ENCODE measurements at places on chromosomes 1 and 21.

- DNase-seq = no peak
Observed at GRCh38 chr1:96370757-96371156, 350.8 kb upstream of the PTBP2 start.

DNA sequence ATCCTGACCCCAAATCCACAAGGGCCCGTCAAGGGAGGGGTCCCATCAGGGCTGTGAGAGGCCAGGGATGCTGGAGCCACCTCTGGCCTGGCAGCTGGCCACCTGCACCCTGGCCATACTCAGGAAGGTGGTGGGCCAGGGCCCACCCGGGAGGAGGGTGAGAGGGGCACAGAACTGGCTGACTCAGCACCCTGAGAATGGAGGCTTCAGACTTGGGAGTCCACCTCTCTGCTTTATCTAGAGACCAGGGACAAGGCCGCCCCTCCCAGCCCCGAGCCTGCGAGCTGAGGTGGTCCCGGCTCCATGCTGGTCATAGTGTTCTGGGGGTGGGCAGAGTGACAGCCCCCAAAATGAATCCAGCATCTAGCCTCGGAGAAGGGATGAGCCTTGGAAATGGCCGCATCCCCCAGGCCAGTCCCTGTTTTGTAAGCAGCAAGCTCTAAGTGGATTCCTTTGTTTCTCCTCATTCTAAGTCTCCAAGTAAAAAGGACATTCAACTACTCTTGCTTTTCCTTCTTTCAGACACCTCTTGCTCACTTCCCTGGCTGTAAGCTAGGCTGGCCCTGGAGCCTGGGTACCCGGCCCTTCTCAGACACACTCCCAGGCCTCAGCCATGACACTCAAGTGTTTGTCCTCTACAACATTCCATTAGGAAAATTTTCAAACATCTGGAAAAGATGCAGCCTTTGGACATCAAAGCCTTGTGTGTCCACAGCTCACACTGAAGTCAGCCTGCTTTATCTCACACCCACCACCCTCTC, 12.3 kb downstream of the WNT3A start:
- DNase-seq = no peak

- DNase-seq = no peak
Observed at GRCh38 chr1:112651205-112651604, 23.3 kb upstream of the MOV10 start.

GRCh38 chr1:52592637-52593323, 9.4 kb upstream of the GPX7 start:
- DNase-seq = no peak

DNA sequence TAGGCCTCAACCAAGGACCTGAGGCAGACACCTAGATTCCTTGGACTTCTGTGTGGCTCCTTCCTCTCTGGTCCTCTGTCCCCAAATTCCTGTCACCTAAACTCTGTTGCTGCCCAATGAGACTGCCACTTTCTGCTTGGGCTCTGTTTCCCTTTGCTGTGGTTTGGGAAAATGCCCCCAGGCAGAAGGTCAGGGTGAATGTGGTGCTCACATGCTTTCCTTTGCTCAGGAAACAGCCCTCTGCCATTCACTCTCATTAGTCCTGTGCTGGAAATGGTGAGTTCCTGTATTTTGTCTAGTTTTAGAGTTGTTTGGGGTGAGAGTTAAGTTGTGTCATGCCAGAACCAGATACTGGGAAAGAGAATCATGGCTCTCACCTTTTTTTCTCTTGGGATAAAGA, 22.7 kb upstream of the SHE start:
- no peak for DNase-seq

- no peak for DNase-seq
Observed at GRCh38 chr1:27635396-27636142, 584 bp upstream of the FGR start.

DNA sequence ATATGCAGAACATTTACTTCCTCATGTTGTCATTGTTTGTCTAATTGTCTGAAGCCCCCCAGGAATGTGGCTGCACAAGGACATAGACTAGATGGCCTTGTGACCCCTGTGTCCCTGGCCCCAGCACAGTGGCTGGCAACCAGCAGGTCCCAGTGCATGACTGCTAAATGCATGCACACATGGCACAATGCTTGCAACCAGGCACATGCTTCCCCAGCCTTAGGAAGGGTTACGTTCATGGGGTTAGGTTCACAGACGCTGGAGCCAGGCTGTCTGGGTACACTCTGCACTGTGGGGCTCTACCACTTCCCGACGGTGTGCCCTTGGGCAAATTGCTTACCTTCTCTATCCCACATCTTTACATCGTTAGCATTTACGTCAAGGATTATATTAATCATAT, 21.2 kb upstream of the CLIC6 start:
- DNase-seq = no peak

DNA sequence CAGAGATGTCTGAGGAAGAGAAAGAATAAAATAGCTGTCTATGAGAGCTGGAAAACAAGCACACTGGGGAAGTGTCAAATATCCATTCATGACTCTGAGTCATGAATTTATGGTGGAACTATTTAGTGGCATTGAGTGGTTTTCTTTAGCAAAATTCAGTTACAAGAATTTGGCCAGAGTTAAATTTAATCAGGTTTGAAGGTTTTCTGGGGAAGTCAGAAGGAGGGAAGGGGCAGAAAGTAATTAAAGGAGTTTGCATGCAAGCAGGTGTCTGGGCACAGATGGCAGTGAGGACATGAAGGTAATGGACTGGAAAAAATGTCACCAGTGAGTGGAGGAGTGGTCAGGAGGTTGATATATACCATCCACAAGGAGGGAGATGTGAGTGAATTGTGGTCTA, 121.9 kb upstream of the IVNS1ABP start:
- DNase-seq = no peak

DNA sequence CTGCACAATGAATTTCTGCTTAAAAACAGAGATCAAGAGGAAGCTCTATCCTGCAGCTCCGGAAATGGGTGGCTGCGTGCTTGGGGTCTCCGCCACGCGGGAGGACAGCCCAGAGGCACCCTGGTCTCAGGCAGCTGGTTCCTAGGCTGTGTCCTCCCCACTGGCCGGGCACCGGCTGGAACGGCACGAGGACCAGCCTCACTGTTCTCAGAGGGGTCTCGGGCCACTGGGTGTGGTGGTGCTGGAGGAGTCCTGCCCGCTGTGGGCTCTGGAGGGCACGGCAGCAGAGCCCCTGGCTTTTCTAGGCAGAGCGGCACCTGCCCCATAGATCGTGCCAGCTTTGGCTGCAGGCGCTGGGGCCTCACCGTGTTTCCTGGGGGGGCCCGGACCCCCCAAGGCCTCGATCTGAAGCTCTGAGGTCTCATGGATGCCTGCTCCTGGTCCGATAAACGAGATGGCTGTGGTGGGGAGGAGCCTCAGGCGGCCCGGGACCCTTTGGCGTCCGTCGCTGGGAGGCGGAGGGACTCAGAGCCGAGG, 8.2 kb upstream of the RNF223 start:
- DNase-seq = no peak

- no peak for DNase-seq
Observed at GRCh38 chr1:226443033-226443432, 35.1 kb upstream of the PARP1 start.

DNA sequence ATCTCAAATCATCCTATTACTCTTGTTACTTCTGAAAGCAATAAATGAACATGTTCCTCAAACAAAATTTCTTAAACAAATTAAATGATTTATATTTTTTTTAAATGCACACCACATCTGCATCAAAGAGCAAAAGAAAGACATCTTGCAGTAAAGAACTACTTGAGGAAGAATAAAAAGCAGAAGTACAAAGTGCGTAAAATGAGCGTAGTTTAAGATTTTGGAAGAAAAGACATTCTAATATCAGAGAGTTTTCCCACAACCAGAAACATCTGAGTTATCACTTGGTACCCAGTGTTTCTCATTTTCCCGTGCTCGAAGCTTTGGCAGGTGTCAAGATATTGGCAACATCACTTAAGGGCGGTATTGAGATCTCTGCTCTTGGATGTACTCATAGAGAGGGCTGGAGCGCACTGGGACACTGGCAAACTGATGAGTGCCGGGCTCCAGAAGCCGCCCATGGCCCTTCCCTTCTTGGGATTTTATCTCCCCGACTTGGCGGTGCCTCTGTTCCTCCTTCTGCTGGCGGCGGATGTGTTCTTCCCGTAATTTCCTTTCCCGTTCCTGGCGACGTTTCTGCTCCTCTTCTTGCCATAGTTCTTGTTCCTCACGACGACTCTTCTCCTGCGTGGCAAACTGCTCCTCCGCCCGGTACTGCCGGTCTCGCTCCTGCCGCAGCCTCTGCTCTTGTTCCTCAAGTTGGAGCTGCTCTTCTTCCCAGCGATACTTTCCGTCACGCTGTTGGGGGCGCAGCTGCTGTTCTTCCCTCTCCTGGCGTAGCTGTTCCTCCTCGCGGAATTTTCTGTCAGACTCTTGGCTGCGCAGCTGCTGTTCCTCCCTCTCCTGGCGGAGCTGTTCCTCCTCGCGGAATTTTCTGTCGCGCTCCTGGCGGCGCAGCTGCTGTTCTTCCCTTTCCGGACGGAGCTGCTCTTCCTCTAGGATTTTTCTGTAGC, 7.9 kb downstream of the TCHH start:
- no peak for DNase-seq

DNA sequence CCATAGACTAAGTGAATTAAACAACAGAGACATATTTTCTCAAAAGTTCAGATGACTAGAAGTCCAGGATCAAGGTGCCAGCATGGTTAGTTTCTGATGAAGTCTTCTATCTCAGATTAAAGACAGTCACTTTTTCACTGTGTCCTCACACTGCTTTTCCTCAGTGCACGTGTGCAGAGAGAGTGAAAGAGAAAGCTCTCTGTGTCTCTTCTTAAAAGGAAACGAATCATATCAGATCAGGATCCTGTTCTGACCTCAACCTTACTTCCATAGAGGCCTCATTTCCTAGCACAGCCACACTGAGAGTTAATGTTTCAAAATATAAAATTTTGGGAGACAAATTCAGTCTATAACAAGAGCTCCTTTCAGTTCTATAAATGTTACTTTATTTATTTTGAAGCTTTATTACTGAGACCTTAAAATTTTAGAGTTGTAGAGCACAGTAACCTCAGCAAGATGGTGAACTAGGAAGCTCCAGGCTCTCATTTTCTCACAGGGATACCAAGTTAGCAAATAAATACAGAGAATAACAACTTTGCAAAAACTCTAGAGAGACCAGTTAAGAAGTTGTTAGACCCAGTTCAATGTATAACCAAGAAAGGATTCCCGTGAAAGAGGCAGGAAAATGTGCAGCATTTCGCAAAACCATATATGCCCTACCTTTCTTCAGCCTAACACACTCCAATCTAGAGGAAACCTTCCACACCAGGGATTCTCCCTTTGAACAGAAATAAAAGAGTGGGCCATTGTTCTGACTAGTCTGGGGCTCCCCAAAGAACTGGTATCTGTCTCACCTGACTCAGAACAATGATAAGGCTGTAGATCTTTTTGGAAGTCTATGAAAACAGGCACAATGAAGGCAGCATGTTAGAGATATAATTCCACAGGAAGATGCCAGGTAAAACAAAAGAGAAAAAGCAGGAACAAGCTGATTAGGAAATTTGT, 372.2 kb downstream of the MRPL39 start:
- DNase-seq = no peak

GRCh38 chr21:43918385-43918947, 53.4 kb downstream of the AGPAT3 start:
- no peak for DNase-seq

GRCh38 chr21:17159697-17160096, 353.1 kb upstream of the CXADR start:
- DNase-seq = no peak

GRCh38 chr1:25872713-25873112, 2.8 kb downstream of the PAQR7 start:
- no peak for DNase-seq

Data from NCI-H510A (cell line).